Type B pancreatic cell (in vitro differentiated cells): ENCODE measurements at places on chromosomes 6 and 20. TPM values are rescaled to one million over a fixed set of nuclear protein-coding genes. Genes with fewer than 3 reads are reported as not detected.

Gene ASF1A
- total RNA-seq, result 25.4 and 32.5 TPM in 2 replicates

Gene CENPQ
- total RNA-seq, result 3.7 and 8.6 TPM in 2 replicates

Gene ERVFRD-1
- total RNA-seq, result not detected in 2 replicates

Gene GSTA2
- total RNA-seq, result 20.7 and 25.3 TPM in 2 replicates

Gene BRD2
- 212 and 241 TPM in 2 replicates for total RNA-seq

Gene BPIFB2
- 0.22 TPM in 1 of 2 replicates, not detected in the other for total RNA-seq

Gene FAM83C
- not detected in 2 replicates for total RNA-seq

Gene ZNF311
- total RNA-seq, result 0.68 and 2.2 TPM in 2 replicates

Gene TULP1
- 0.14 TPM in 1 of 2 replicates, not detected in the other for total RNA-seq

Gene NOTCH4
- 1.5 and 1.9 TPM in 2 replicates for total RNA-seq

Gene SLC22A16
- total RNA-seq, result not detected in 2 replicates

- no peaks in the 10 kb centered on the region for H3K27me3 ChIP-seq
- H3K4me1 ChIP-seq, result peaks cover 16% of the 10 kb centered on the region
- H3K27ac ChIP-seq, result no peak overlapping the region
- no peaks in the 10 kb centered on the region for H3K36me3 ChIP-seq
These were observed 140.0 kb upstream of the SGK1 start for GRCh38 chr6:134457941-134458340.

DNA sequence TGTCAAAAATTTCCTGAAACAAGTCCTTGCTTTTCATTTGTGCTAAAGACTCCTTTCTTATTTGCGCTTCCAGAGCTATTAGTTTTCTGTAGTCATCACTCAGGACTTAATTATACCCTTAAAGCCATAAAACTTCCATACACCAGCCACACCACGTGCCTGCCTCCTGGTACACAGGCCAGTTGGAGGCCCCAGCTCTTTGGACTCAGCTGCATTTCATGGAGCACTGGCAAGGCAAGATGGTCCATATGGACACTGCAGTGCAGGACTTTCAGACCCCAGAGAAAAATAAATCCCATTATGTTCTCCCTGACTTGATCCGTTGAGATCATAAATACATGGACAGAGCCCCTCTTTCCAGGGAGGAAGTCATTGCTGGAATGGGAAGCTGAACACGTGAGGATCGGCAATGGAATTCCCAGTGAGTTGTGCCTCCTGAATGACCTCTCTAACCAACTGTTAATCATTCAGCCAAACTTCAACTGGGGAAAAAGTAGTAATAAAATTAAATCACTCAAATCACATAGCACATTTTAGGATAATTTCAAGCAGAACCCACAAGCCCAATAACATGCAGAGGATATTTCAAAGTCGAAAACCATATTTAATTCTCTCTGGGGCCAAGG is 173.1 kb downstream of the HACE1 start:
- H3K27ac ChIP-seq, result peak overlapping the region; percentile 2
- H3K27me3 ChIP-seq, result peaks cover 11% of the 10 kb centered on the region
- peak overlapping the region; percentile 52 for H3K4me3 ChIP-seq
- H3K4me1 ChIP-seq, result peaks cover 51% of the 10 kb centered on the region
- no peaks in the 10 kb centered on the region for H3K36me3 ChIP-seq

DNA sequence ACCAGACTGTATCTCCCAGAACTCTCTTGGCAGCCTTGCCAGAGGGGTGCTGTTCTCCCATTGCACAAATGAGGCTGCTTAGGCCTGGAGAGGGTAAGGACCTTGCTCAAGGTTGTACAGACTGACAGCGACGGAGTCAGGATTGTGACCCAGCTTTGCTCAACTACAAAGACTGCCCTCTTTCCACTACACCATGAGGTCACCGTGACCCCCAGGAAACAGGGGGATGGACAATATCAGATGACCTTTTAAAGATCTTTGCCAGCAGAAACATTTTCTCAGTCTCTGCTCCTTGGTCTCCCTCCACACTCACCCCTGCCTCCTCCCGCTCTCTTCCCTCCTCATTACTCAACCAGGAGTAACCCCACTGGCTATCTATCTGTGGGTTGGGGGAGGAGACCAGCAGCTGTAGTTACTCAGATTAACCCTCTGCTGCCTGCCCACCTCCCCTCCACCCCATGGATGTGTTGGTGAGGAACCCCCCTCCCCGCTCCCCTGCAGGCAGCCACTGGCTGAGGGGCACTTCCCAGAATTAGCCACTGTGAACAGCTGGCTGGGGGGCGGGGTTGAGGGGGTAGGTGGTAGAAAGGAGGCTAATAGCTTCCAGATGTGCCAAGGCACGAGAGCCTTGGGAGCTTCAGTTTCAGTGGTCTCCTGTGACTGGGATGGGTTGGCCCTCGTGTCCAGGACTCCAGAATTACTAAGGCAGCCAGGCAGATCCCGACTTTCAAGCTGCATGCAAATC is 26.9 kb upstream of the MRPS18A start:
- peak overlapping the region; percentile 41 for H3K27ac ChIP-seq
- DNase-seq, result peak; percentile 79
- H3K4me1 ChIP-seq, result peaks cover 43% of the 10 kb centered on the region
- peaks cover 10% of the 10 kb centered on the region for H3K27me3 ChIP-seq

DNA sequence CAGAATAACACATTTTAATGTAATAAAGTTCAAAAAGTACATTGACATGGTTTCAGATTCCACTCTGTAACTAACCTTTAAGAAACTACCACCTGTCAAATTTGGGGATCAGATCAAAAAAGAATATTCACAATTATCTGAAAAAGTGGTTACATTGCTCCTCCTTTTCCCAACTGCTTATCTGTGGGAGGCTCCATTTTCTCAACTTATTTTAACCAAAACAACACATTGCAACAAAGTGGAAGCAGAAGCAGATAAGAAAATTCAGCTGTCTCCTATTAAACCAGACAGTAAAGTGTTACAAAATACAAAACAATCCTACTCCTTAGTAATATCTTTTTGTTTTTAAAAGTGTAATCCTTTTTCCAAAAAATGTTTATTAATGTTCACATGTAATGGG is 61.4 kb downstream of the PDSS2 start:
- H3K27me3 ChIP-seq, result no peaks in the 10 kb centered on the region
- H3K36me3 ChIP-seq, result peaks cover 21% of the 10 kb centered on the region
- DNase-seq, result no peak
- H3K4me1 ChIP-seq, result no peaks in the 10 kb centered on the region
- H3K4me3 ChIP-seq, result no peak overlapping the region

DNA sequence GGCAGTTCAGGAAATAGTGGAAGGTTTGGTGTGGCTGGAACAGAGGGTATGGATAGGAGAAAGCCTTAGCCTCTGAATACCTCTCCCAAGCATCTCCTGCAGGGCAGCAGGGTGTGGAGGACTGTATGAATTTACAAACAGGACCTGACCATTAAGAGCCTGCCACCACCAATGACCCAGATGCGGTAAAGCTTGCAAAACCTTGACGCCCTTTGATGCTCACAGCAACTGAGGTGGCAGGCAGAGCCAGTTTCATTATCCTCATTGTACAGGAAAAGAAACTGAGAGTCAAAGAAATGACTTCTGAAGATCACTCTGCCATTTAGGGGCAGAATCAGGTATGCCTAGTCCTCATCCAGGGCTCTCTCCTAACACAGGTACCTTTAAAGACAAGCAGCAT is 2.4 kb downstream of the HM13 start:
- H3K27ac ChIP-seq, result no peak overlapping the region
- H3K4me3 ChIP-seq, result no peak overlapping the region
- peaks cover 11% of the 10 kb centered on the region for H3K4me1 ChIP-seq
- no peaks in the 10 kb centered on the region for H3K36me3 ChIP-seq
- DNase-seq, result no peak

DNA sequence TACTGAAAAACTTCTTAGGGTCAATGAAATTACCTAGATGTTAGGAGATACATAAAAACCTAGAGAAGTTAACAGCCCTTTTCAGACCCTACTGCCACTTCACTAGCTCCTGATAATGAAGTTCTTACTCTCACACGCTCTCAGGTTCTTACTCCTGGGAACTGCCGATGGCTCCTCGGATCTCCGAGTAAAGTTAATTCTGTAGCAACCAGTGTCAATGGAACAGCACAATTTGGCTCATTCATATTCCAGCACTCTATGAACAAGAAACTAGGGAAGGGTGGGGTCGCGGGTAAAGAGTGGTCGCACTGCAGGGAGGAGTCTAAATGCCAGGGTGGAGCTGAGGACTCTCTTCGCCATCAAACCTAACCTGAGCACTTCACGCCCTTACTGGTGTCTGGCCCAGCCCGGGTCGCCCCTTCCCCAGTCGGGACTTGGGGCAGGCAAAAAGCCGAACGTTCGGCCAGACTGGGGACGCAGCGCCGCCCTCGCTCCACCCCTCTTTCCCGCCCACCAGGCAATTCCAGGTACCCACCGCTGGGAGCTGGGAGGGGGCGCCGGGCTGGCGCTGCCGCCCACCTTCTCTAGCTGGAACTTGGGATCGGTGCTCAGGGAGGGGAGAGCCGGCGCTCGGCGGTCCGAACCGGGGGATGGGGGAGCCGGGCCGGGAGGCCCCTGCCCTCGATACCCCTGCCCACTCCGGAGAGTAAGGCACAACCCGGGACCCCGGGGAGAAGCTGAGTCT is 744 bp downstream of the RAB23 start:
- no peaks in the 10 kb centered on the region for H3K27me3 ChIP-seq
- peaks cover 13% of the 10 kb centered on the region for H3K36me3 ChIP-seq
- DNase-seq, result peak; percentile 73
- peaks cover 36% of the 10 kb centered on the region for H3K4me1 ChIP-seq

- H3K27ac ChIP-seq, result no peak overlapping the region
- peaks cover 46% of the 10 kb centered on the region for H3K27me3 ChIP-seq
- peaks cover 9% of the 10 kb centered on the region for H3K4me1 ChIP-seq
- no peak for DNase-seq
- H3K4me3 ChIP-seq, result peak overlapping the region; percentile 76
These were observed 3.1 kb downstream of the HS3ST5 start for GRCh38 chr6:114339706-114340105.

- no peak for DNase-seq
- H3K4me1 ChIP-seq, result no peaks in the 10 kb centered on the region
- peaks cover 3% of the 10 kb centered on the region for H3K36me3 ChIP-seq
- H3K27me3 ChIP-seq, result no peaks in the 10 kb centered on the region
These were observed 40.2 kb downstream of the PKIB start for GRCh38 chr6:122650403-122650802.

DNA sequence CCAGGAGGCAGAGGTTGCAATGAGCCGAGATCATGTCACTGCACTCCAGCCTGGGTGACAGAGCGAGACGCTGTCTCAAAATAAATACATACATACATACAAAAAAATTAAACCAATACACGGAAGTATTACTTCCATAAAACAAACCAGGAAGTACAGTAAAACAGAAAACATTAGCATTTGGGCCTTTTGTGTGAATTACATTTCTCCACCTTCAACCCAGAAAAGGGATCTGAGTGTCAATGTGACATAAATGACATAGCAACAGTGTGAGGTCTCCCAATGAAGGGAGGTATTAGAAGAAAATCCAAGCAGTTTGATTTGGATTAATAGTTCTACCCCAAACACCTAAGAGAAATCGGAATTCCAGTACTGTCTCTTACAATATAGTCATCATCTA is 10.1 kb downstream of the CSNK2A1 start:
- H3K4me3 ChIP-seq, result no peak overlapping the region
- peaks cover 32% of the 10 kb centered on the region for H3K4me1 ChIP-seq
- no peak overlapping the region for H3K27ac ChIP-seq
- H3K36me3 ChIP-seq, result peaks cover 32% of the 10 kb centered on the region
- H3K27me3 ChIP-seq, result no peaks in the 10 kb centered on the region

GRCh38 chr6:106069478-106069877 is 16.7 kb upstream of the PRDM1 start:
- no peak overlapping the region for H3K4me3 ChIP-seq
- peaks cover 14% of the 10 kb centered on the region for H3K4me1 ChIP-seq
- no peak overlapping the region for H3K27ac ChIP-seq
- no peaks in the 10 kb centered on the region for H3K36me3 ChIP-seq

DNA sequence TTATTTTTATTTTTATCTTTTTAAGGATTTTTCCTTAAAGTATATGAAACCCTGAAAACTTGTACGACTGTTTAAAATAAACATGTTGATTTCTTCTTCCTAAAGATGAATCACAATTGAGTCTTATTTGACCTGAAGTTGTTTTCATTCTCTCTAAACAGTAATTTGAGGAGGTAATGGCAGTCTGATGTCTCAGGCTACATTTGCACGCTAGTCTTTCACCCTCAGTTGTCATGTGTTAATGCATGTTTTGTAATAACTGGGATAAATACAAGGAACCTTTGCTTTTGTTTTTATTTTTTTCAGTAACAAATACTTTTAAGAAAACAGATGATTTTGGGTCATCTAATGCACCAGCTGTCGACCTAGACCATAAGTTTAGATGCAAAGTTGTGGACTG is 55.2 kb downstream of the SCAND1 start:
- no peaks in the 10 kb centered on the region for H3K27me3 ChIP-seq
- H3K36me3 ChIP-seq, result no peaks in the 10 kb centered on the region
- H3K4me3 ChIP-seq, result no peak overlapping the region
- no peaks in the 10 kb centered on the region for H3K4me1 ChIP-seq

DNA sequence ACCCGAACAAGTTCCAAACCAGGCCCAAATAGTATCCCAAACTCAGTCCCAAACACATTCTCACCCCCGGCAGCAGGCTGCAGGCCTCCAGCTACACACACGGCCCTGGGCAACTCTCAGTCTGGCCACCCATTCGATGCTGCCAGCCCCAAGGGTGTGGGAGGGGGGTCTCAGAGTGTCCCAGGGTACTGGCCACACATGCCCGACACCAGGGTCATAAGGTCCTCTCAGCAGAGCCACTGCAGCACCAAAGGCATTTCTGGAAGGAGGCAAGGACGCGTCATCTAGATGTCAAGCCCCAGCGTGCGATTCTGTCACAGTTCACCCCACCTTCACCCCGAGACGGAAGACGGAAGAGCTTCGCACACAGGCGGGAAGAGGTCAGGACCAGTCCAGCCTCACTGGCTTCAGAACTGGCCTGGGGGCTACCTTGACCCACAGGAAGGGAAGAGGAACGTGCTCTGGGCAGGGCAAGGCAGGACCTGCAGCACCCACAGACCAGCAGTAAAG is 9.5 kb downstream of the MYL9 start:
- no peak for DNase-seq
- no peak overlapping the region for H3K4me3 ChIP-seq
- H3K27ac ChIP-seq, result no peak overlapping the region

DNA sequence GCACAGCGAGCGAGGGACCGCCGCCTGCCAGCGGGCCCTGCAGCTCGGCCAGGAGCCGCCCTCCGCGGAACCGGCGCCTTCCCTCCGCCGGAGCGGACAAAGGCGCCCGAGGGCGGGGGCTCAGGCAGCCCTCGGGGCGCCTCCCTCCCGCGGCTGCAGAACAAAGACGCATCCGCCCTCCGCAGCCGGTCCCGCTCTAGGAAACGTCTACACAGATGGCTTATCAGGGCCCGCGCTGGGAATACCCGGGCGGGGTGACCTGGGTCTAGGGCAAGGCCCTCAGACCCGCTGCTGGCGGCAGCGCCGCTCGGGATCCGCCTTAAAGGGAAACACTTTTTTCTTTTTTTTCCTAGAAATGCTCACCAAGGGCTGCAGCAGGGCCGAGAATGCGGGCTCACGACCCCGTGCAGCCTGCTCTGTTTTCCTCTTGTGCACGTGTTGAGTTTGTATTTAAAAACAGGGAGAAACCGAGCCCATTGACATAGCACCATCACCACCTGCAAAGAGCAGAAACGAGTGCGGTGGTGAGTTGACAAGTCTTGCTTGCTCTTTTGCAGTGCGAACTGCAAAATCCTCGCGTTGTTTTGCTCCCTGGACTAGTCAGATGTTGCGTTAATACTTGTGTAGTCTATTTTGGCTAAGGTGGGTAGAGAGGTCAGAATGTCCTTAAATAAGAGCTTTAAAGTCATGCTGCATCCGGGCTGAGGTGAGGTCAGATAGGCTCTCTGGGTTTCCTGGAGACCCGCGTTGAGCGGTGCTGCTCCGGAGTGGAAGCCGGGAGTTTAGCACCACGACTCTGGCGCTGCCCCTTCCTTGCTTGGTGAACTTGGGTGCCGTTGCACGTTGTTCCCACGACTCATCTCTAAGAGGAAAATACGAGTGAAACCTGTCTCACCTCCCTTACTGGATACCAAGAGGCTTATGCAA is 1.1 kb upstream of the RPS6KA2 start:
- H3K36me3 ChIP-seq, result no peaks in the 10 kb centered on the region
- peak overlapping the region; percentile 91 for H3K4me3 ChIP-seq
- H3K4me1 ChIP-seq, result peaks cover 16% of the 10 kb centered on the region
- peaks cover 29% of the 10 kb centered on the region for H3K27me3 ChIP-seq
